SK-N-DZ (cell line): ENCODE measurements at places on chromosomes 3 and 15.

GRCh38 chr3:163614886-163615285 is 1463.4 kb downstream of the SI start:
- no peak for DNase-seq

DNA sequence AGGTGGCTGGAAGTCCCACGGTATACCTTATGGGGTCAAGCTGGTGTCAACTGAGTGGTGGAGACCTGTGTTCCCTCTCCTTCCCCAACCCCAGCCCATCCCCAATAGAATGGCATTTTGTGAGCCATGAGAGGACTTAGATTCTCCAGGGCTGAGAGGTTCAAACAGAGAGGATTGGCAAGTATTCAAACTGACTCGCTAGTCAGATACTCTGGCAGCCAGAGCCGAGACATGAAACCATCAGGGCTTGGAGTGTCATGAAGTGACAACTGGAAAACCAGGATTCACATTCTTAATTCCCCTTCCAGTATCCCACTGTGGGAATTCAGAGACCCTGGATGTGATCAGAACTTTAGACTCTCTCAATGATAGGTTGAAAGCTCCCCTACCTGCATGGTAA is 159.4 kb upstream of the SNTN start:
- no peak for DNase-seq

- peak; percentile 67 for DNase-seq
Measured at GRCh38 chr15:66701422-66702034, 508 bp upstream of the SMAD6 start.

GRCh38 chr3:101117980-101118379 is 124.8 kb upstream of the ABI3BP start:
- no peak for DNase-seq
